ENCODE measurements at places on chromosomes 6 and 20. TPM values are rescaled to one million over a fixed set of nuclear protein-coding genes. Genes with fewer than 3 reads are reported as not detected.

GRCh38 chr20:8255945-8256632 is 124.0 kb downstream of the PLCB1 start:
- DNase-seq = no peak

- no peak for DNase-seq
Observed at GRCh38 chr6:16578695-16579285, 182.5 kb downstream of the ATXN1 start.

DNA sequence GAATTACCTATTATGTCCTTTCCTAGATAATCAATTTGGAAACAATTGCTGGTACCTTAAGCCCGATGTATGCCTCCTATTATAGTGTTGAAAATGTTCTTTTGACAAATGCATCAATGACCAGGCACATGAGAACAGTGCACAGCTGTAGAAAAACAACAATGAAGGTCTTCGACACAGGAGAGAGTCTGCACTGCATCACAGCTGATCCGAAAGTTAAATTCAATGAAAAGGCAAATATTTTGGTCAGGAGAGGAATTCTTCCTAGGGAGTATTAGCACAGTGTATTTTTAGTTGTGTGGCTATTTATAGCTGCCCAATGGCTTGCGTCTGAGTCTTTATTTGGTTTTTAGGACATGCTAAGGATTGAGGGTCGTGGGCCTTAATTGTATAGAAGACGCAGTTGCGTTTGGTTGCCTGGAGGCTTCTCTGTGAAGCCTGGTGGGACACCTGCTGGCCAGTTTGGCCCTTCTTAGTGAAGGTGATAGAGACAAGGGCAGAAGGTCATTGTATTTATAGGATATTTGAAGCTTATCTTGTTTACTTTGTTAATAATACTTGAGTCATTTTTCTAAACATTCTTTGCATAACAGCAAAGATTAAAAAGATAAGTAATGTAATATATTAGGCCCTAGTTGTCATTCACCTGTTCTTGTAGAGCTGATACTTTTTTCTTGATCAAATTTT is 72.3 kb downstream of the CDYL start:
- DNase-seq = no peak

DNA sequence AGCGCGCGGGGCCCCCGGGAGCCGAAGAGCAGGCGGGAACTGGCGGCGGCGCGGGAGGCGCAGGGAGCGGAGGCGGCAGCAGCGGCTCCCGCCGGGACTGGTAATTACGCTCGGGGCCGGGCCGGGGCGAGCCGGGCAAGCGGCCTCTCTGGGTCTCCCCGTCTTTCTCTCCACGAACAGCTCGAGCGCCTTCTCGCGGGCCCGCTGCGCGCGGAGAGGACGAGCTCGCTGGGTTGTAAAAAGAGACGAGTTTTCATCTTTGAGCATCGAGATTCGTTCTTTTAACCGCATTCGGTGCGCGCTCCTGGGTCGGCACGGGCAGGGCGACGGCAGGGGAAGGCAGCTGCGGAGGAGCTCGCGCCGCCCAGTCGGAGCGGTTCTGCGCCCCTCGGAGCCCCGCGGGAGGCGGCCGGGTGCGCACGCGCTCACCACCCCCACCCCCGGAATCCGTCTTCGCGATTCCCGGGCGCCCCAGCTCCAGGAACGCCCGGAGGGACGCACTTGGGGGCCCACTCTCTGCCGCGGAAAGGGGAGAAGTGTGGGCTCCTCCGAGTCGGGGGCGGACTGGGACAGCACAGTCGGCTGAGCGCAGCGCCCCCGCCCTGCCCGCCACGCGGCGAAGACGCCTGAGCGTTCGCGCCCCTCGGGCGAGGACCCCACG is 38.0 kb downstream of the YTHDF1 start:
- DNase-seq = no peak

The DYNLRB1 gene
- total RNA-seq = 98.1 TPM

DNA sequence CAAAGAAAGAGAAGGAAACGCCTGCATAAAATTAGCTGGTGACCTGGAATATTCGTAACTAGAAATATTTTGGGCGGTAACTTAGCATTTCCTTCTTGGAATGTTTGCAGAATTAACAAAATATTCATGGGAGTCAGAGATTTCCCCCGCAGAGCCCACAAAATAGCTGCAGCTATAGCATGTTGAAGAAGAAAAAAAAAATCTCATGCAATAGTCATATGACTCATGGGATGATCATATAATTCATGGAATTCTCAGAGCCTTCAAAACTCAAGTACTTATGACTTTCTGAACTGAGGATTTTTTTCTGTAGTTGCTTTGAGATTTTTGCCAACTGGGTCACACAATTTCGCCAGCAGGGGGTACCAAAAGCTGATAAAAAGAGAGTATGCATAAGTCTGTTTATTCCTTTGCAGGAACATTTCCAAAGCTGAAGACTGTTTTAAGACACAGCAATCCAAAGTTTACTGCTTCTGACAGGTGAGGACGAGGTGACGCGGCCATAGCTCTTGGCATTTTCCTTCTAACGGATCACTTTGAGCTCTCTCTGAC is 586.0 kb upstream of the CHD6 start:
- DNase-seq = no peak

The LSM2 gene
- 39.7 TPM for total RNA-seq

GRCh38 chr6:11632231-11632630 is 94.7 kb downstream of the TMEM170B start:
- no peak for DNase-seq

GRCh38 chr20:53917145-53918019 is 153.0 kb downstream of the BCAS1 start:
- no peak for DNase-seq
